Inflammatory macrophage (primary cell): ENCODE measurements at places on chromosomes 1 and 21.

- DNase-seq: no peak
Observed at GRCh38 chr21:36210779-36211659, 54.4 kb downstream of the DOP1B start.

GRCh38 chr1:147384804-147385203 lies 142.3 kb downstream of the CHD1L start:
- DNase-seq: peak; percentile 12

DNA sequence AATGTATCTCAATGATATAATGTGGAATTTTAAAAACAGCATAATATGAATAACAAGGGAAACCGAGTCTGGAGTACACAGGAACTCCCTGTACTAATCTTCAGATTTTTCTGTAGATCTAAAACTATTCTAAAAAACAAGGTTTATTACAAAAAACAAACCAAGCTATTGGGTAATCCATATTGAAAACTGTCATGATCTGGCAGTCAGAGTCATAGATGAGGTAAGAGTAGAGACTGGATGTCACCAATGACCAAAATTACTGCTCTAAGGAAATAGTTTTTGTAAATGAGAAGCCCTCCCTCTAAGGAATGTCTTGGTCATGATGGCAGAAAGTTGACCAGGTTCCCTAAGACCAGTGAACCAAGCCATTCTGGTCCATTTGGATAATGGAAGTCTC lies 2.4 kb upstream of the SPOCD1 start:
- peak; percentile 35 for DNase-seq

DNA sequence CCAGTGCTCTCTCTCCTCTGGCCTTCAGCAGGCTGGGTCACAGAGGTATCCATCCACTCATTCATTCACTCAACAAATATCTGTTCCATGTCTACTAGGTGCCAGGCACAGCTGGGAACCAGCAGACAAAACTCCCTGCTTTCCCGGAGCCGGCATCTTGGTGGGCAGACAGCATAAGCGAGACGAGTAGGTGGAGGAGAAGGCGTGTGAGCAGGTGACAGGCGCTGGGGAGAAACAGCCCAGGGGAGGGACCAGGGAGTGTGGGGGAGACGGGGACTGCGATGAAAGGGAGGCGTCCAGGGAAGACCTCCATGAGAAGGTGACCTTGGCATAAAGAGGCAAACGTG lies 11.0 kb upstream of the KCNAB2 start:
- DNase-seq: no peak

GRCh38 chr1:47914218-47914938 lies 82.8 kb downstream of the TRABD2B start:
- no peak for DNase-seq

DNA sequence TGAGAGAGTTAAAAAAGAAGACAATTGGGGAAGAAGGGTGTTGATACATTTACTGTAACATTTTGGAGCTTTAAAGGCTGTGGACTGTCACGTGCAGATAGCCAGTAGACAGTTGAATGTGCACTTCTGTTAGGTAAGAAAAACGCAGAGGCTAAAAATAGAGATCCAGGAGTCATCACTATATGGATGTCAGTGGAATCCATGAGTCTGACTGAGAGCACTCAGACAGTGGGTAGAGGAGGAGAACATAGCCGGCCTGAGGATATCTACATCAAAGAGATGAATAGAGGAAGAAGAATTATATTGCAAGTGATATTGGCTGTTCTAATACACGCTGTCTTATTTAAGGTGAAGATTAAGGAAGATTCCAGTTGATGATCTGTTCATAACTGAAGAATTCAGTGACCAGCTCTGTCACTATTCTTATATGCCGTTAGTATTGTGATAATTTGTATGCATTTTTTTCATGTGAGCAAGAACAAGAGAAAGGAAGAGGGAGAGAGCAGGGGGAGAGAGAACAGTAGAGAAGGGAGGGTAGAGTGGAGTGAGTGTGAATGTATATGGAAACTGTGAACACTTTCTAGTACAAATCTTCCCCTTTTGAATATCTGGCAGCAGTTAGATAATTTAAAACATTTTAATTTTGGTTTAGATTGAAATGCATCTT lies 344.8 kb downstream of the CHRM3 start:
- DNase-seq: no peak

DNA sequence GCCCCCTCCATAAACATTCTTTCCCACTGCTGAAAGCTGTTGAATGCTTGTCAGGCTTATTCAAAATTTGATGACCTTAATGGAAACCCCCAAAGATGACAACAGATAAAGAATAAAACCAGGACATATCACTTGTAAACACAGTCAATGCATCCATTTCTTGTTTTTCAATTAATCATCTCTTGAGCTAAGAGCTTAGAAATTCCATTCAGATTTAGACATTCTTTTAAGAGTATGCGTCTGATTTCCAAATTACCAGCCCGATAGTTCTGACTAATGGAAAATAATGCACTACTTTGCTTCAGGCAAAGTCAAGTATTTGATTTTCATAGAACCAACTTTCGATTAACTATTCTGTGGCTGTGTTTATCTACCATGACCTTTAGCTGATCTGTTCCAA lies 100.6 kb upstream of the RUNX1 start:
- no peak for DNase-seq

DNA sequence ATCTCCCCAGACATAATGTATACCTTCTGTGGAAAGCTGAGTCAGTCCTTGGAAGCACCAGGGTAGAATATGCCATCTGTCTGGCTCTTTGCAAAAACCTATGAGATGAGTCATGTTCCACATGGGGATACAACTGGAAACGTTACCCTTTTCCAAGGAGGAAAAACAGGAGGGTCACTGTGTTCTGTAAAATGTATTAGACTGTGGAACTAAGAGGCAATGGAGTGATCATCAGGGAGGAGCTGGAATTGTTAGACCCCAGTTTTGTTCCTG lies 16.1 kb upstream of the PSMD4 start:
- DNase-seq: no peak

- DNase-seq: no peak
Observed at GRCh38 chr1:10173582-10173981, 36.8 kb upstream of the KIF1B start.

- no peak for DNase-seq
Observed at GRCh38 chr1:12810691-12811408, 19.7 kb downstream of the PRAMEF1 start.

- DNase-seq: no peak
Observed at GRCh38 chr21:37341254-37341960, 25.2 kb upstream of the DYRK1A start.

- DNase-seq: no peak
Observed at GRCh38 chr1:46612937-46613660, 3.5 kb downstream of the MOB3C start.

- DNase-seq: no peak
Observed at GRCh38 chr1:55081905-55082296, 42.6 kb downstream of the PCSK9 start.

DNA sequence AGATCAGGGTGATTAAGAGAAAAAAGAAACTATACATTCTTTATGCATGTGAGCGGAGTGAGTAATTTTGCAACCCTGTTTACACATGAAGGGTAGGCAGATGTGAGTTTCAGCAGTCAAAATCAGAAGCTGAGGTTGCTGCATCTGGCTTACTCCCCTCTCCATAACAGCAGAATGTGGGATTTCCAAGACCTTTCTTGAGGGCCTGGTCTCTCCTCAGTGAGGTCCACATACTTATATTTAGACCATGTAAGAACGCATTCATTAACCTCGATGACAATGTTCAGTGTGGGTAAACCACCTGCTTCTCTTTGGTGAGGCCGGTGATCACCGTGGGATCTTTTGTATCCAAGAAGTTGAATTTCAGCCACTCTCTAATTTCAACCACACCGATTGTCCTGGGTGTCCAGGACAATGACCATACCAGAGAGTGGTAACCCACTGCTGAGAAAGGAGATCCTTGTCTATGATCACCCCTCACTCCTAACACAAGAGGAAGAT lies 18.7 kb upstream of the RAP1A start:
- no peak for DNase-seq

- DNase-seq: no peak
Observed at GRCh38 chr21:31136891-31137290, 98.6 kb upstream of the KRTAP19-8 start.

DNA sequence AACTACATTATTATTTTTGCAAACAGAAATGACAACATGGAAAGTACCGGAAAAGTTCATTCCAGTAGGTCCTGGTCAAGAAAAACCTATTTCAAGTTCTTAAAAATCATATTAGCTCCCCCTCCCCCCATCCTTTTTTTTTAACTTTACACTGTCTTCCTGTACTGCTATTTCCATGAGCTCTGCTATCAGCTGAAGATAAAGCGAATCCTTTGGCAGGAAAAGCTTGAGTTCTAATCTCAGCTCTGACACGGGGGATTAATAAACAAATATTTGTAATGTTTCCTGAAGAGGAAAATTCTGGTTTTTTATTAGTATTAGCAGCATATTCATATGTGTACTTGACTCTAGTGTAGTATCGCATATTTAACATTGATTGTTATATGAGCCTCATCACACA lies 190.7 kb upstream of the ESRRG start:
- DNase-seq: no peak

- no peak for DNase-seq
Observed at GRCh38 chr21:41316200-41317062, at the start of gene FAM3B. FAM3B (plus strand) TSS chr21:41316801; CDS start chr21:41316880, 79 bp downstream.

DNA sequence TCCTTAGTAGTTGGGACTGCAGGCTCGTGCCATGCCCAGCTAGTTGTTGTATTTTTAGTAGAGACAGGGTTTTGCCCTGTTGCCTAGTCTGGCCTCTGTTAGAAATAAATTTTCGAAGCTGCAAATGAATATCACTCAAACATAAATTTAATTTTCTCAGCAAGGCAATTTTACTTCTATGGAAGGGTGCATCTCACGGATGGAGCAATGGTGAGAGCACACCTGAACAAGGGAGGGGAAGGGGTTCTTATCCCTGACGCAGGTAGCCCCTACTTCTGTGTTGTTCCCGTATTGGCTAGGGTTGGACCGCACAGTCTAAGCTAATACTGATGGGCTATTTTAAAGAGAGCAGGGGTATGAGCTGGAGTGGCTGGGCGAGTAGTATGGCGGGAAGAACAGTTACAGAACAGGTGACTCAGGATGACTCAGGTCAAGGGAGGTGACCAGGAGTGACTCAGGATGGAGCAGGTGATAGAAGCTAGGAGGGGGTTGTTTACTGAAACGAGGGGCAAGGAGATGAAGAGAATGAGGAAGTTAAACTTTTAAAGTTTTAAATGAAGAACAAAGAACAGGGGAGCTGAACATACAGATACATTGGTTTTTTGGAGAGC lies 7.5 kb downstream of the MDM4 start:
- no peak for DNase-seq

DNA sequence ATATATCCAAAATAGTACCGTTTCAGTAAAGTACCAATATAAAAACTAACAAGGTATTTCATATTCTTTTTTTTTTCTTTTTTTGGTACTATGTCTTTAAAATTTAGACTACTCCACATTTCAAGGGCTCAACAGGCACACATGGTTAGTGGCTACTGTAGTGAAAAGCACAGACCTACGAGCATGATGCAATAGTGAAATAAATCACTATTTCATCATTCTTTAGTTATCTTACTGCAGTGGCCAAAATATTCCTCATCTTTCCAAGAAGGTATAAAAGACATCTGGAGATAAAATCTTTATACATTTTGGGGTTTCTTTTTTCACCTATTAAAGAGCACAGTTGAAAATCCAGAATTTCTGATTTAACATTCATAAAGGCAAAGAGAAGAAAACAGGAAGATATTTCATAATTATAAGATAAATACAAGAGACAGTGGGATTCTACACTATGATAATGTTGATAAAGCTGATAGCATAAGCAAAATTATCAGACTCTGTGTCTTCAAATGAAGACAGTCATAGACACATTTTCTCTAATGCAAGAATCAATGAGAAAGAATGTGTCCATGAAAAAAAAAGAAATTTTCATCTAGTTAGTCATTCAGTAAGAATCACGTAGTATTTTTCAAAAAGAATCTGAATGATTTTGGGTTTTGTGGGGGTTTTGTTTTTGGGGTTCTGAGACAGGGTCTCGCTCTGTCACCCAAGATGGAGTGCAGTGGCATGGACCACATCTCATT lies 41.9 kb downstream of the CEP170 start:
- DNase-seq: peak; percentile 39

- DNase-seq: no peak
Observed at GRCh38 chr1:89907727-89908212, 86.9 kb downstream of the LRRC8D start.

DNA sequence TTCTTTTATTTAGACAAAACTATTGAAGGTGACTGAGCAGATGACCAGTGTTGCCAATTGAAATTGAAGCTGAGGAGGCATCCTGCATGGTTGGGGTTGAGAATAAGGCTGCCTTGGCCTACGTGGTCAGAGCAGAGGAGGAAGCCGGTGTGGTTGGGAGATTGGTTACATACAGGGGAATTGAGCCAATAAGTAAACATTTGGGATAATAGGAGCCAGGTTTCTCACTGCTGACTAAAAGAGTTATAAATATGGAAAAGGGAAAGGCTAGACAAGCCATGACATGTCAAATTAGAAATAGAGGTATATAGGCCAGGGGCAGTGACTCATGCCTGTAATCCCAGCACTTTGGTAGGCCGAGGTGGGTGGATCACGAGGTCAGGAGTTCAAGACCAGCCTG lies 15.8 kb downstream of the SNX7 start:
- DNase-seq: no peak

DNA sequence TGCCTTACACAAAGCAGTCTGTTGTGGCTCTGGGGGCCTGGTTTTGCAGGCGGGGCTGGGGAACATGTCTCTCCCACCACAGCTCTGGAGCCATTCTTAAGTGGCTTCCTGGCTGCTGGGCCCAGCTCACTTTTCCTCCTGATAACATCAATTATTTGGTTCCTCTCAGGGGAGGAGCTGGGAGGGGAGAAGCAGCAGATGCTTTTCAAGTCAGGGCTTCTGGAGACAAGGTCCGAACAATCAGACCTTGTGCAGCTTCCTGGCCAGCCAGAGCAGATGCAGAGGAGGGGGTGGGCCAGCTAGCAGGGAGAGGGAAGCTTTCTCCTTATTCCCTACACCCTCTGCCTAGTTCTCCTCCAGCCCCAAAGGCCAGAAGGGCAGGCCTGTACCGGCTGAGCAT lies 3.7 kb upstream of the PAQR6 start:
- no peak for DNase-seq

DNA sequence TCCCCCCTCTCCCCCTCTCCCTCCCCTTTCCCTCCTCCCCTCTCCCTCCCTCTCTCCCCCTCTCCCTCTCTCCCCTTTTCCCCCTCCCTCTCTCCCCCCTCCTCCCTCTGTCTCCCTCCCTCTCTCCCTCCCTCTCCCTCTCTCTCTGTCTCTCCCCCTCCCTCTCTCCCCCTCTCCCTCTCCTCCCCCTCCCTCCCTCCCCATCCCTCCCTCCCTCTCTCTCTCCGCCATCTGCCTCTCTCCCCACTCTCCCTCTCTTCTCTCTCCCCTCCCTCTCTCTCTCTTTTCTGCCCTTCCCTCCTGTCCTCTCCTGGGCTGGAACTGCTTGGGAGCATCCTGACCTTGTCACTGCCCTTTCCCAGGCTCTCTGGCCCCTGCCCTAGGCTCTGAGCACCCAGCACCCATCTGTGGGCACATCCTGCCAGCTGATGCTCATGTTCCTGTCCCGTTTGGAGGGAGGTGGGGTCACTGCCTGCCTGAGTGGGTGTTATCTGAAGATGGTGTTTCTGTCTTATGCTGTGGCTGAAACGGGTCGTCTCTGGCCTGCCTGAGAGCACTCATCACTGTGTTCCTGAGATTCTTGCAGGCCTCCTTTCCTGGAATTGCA lies 10.8 kb downstream of the FTCD start:
- DNase-seq: no peak

- DNase-seq: no peak
Observed at GRCh38 chr21:38982804-38983203, 177.1 kb downstream of the ETS2 start.
